ENCODE measurements at places on chromosomes 1 and 21. TPM values are rescaled to one million over a fixed set of nuclear protein-coding genes. Genes with fewer than 3 reads are reported as not detected.

Gene BTF3L4
- total RNA-seq, result 30.4 TPM

Gene LCE1D
- not detected for total RNA-seq

DNA sequence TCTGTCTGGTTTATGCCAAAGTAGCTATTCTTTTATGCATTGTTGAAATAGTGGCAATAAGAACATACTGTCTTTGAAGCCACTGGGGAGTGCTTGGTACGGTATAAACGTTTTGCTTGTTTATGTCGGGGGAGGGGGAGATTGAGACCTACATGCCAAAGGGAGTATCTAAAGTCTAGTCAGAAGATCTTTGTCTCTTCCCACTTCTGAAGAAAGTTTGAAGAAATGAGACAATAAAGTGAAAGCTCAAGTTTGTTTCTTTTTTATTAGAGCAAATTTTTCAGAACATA lies 6.8 kb downstream of the AKIRIN1 start:
- H3K4me1 ChIP-seq, result peaks cover 25% of the 10 kb centered on the region
- no peak overlapping the region for H3K4me3 ChIP-seq
- H3K27ac ChIP-seq, result no peak overlapping the region
- no peak for DNase-seq

DNA sequence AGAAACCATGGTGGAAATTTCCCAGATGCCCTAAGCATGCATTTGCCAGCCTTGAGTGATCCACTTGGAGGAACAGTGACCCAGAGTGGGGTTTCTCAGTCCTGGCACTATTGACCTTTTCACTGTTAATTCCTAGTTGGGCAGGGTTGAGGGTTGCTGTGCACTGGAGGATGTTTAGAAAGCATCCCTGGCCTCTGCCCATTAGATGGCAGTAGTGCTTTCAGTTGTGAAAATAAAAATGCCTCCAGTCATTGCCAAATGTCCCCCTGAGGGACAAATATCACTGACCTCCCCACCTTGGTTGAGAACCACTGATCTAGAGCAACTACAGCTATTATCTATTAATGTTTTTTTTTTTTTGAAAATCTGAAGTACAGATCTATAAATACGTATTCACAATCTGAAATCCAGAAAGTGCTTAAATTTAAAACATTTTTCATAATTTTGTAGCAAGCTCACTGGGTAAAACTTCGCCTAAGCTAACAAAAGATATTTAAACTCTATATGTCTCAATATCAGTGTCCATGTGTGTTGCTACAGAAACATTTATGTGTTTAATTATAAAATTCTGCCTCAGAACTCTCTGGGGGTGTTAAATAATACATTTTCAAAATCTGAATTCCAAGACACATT lies 27.3 kb downstream of the F3 start:
- H3K36me3 ChIP-seq, result no peaks in the 10 kb centered on the region
- H3K27ac ChIP-seq, result no peak overlapping the region
- no peak for DNase-seq
- no peaks in the 10 kb centered on the region for H3K4me1 ChIP-seq
- H3K27me3 ChIP-seq, result no peaks in the 10 kb centered on the region

DNA sequence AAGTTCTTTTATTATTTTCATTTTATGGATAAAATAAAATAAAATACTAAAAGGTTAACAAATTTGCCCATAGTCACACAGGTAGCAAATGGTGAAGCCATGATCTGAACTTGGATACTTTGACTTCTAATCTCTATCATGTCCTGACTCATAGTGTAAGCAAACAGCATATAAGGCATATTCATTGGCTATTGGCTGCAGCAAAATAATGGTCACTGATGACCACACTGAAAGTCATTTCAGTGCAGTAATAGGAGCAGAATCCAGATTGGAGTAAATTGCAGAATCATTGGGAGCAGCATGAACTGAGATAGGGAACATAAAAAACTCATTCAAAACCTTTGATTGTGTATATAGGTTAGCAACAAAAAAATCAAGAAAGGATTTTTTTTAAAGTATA lies 262.9 kb downstream of the PLA2G4A start:
- H3K36me3 ChIP-seq, result no peaks in the 10 kb centered on the region
- H3K4me3 ChIP-seq, result no peak overlapping the region
- no peaks in the 10 kb centered on the region for H3K4me1 ChIP-seq
- no peaks in the 10 kb centered on the region for H3K27me3 ChIP-seq

DNA sequence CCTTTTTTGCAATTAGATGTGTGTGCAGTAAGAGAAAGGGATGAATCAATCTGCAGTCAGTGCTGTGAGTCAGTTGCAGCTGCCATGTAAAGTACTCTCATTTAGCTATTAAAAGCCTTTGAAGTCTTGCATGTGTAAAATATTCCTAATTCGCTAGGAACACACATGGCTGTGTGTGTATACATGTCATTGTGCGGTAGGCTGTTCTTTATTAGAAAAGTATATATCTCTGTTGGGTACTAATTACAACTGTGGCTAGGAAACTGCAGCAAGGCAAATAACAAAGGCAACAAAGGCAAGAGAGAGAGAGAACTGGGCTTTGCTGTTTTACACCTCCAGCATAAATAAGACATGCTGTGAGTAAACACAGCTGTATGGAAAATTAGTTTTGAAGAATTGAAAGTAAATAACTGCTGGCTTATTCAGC lies 41.7 kb downstream of the EPB41 start:
- no peaks in the 10 kb centered on the region for H3K4me1 ChIP-seq
- no peak for DNase-seq
- no peak overlapping the region for H3K4me3 ChIP-seq
- no peak overlapping the region for H3K27ac ChIP-seq
- H3K36me3 ChIP-seq, result no peaks in the 10 kb centered on the region

- no peaks in the 10 kb centered on the region for H3K27me3 ChIP-seq
- H3K4me3 ChIP-seq, result no peak overlapping the region
- no peak overlapping the region for H3K27ac ChIP-seq
- no peaks in the 10 kb centered on the region for H3K4me1 ChIP-seq
- DNase-seq, result no peak
Measured at GRCh38 chr1:70034403-70034802, 171.0 kb downstream of the LRRC40 start.

DNA sequence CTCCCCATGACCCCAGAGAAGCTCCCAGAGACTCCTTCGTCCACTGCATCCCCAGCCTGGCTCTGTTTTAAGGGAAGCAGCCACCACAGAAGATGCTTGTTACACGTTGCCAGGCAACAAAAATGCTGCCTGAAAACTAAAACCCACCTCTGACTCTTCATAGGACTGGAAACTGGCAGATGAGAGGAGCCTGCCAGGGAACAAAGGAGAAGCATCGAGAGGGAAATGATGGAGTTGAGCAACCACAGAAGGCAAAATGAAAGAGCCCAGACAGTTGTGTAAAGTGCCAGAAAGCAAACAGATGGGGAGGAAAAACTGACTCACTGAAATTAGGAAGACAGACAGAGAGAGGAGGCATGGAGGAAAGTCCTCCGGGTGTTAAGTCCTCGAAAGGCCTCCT lies 118.4 kb downstream of the KCNN3 start:
- DNase-seq, result no peak
- H3K27ac ChIP-seq, result no peak overlapping the region
- H3K4me1 ChIP-seq, result peaks cover 9% of the 10 kb centered on the region
- H3K4me3 ChIP-seq, result no peak overlapping the region
- no peaks in the 10 kb centered on the region for H3K36me3 ChIP-seq

DNA sequence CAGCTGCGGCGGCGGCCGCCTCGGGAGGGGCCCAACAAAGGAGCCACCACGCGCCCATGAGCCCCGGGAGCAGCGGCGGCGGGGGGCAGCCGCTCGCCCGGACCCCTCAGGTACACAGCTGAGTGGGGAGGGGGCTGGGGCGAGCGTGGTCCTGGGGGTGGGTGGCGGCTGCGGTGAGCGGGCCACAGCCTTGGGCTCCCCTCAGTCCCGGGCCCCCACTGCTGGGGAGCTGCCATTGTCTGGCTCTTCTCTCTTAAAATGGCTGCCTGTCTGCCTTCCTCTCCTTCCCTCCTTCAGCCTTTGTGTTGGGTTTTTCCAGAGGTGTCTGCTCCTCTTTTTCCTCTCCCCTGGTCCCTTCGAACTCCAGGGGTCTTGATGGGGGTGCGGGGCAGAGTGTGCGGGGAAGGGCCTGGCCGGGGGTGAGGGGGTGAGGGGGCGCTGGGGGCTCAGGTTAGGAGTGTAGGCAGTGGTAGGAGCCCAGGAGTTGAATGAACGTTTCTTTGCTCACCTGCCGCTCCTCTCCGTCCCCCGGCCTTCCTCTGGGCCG lies 1.7 kb downstream of the ARID1A start:
- H3K4me1 ChIP-seq, result peaks cover 63% of the 10 kb centered on the region
- H3K36me3 ChIP-seq, result no peaks in the 10 kb centered on the region
- H3K4me3 ChIP-seq, result peak overlapping the region; percentile 95
- peaks cover 2% of the 10 kb centered on the region for H3K27me3 ChIP-seq

- no peaks in the 10 kb centered on the region for H3K27me3 ChIP-seq
- peak; percentile 77 for DNase-seq
- H3K27ac ChIP-seq, result peak overlapping the region; percentile 81
- H3K36me3 ChIP-seq, result no peaks in the 10 kb centered on the region
Measured at GRCh38 chr1:2290171-2290578, 62.1 kb downstream of the SKI start.

Gene NIBAN1
- 23.0 TPM for total RNA-seq

DNA sequence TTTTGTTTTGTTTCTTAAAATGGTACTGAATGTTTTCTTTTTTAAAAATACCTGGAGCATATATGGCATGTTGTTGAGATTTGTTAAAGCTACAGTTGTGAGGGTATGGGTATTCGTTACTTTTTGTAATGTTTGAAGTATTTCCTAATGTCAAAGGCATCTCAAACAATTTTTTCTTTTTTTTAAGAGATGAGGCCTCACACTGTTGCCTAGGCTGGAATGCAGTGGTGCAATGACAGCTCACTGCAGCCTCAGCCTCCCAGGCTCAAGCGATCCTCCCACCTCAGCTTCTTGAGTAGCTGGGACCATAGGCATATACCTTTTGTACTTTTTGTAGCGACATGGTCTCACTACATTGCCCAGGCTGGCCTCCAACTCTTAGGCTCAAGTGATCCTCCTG lies 16.1 kb downstream of the CLCN6 start:
- H3K27me3 ChIP-seq, result no peaks in the 10 kb centered on the region
- peaks cover 8% of the 10 kb centered on the region for H3K36me3 ChIP-seq
- no peak overlapping the region for H3K4me3 ChIP-seq
- no peak overlapping the region for H3K27ac ChIP-seq
- H3K4me1 ChIP-seq, result no peaks in the 10 kb centered on the region
- DNase-seq, result no peak

DNA sequence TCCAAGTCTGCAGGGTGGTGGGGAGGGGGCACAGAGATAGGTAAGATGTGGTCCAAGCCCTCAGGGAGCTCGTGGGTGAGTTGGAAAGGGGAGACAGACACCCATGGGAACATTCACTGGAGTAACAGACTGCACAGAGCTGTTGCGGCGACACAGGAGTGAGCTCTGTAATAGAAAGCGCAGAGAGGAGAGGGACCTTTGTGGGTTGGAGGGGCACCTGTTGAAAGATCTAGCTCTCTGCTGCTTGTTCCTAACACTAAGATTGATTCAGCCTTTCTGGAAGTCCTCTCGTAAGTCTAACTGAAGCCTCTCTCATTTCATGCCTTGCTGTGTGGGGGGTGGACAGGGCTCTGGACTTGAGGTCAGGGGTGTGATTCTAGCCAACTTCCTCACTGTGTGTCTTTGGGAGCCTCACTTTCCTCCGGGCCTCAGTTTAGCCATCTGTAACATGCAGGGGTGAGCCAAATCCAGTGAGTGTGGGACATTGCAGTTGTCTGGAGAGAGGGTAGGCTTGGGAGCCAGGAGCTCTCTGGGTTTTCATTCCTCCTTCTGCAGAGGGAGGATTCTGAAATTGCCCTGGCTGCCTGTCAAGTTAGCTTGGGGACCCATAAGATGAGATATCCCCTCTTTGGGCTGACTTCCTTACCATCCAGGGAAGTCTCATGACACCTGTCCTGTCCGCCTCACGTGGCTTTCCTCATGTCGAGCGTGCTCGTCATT lies 2.0 kb upstream of the ACOT11 start:
- H3K4me1 ChIP-seq, result peaks cover 42% of the 10 kb centered on the region
- no peaks in the 10 kb centered on the region for H3K27me3 ChIP-seq
- no peak for DNase-seq
- H3K4me3 ChIP-seq, result no peak overlapping the region
- H3K36me3 ChIP-seq, result no peaks in the 10 kb centered on the region

Gene ATXN7L2
- total RNA-seq, result 3.6 TPM

Gene FNDC10
- 12.0 TPM for total RNA-seq

DNA sequence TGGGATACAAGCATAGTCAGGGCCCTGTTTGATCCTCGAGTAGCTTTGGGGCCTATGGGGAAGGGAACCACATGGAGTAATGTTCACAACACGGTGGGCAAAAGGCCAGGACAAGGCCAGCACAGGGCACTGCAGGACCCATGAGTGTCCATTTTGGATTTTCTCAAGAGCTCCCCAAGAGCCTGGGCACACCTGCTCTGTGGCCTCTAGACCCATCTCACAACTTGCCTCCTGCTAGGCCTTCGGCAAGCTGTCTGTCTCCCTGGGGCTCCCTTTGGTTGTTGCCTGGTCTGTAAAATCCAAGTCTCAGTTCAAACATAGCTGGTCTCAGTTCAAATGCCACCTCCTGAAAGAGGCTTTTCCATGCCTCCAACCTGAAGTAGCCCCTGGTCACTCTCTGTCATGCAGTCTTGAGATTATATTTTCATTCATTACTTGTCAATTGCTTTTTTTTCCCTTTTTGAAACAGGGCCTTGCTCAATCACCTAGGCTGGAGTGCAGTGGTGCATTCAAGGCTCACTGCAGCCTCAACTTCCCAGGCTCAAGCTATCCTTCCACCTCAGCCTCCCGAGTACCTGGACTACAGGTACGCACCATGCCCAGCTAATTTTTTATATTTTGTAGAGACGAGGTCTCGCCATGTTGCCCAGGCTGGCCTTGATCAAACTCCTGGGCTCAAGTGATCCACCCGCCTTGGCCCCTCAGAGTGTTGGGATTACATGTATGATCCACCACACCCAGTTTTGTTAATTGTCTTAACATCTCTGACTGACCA lies 107.4 kb downstream of the MATN1 start:
- no peak for DNase-seq
- H3K36me3 ChIP-seq, result no peaks in the 10 kb centered on the region
- H3K27me3 ChIP-seq, result no peaks in the 10 kb centered on the region

Gene KRTAP27-1
- total RNA-seq, result not detected

- no peak overlapping the region for H3K4me3 ChIP-seq
- no peaks in the 10 kb centered on the region for H3K36me3 ChIP-seq
- no peaks in the 10 kb centered on the region for H3K27me3 ChIP-seq
- peak overlapping the region; percentile 39 for H3K27ac ChIP-seq
- DNase-seq, result no peak
Measured at GRCh38 chr1:246698466-246699094, 25.6 kb upstream of the SCCPDH start.
